Right forelimb (tissue), 1 donor: ENCODE measurements at places on chromosomes 2 and 18.

DNA sequence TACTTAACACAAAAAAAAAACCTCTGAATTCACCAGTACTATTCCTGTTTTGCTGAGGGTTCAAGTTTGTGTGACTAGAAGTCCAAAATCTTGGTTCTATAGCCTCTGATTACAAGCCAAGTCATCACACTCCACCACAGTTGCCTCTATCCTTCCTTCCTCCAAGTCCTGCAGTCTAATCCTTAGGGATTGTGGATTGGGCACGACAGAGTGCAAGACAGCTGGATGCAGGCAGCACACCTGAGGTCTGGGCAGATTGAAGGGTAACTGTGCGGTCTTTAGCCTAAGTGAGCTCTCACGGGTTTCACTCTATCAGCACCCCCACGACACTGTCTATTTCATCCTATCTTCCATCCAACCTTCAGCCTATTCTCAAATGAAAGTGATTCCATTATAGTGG lies 299.4 kb upstream of the ID2 start:
- DNase-seq = no peak

- DNase-seq = peak; percentile 19
These were observed 166.3 kb downstream of the HDAC4 start for GRCh38 chr2:239234191-239235175.

- DNase-seq = peak; percentile 67
These were observed 2.4 kb downstream of the EPAS1 start for GRCh38 chr2:46299365-46300263.

- DNase-seq = no peak
These were observed 275.3 kb downstream of the DCC start for GRCh38 chr18:52615321-52615720.

GRCh38 chr2:20589975-20590703 lies 60.8 kb downstream of the HS1BP3 start:
- peak; percentile 31 for DNase-seq

GRCh38 chr2:134197445-134197844 lies 56.4 kb upstream of the MGAT5 start:
- DNase-seq = no peak

GRCh38 chr2:24920809-24921441 lies 888 bp upstream of the ADCY3 start:
- DNase-seq = no peak

GRCh38 chr2:172465417-172466334 lies 38.3 kb downstream of the ITGA6 start:
- DNase-seq = peak; percentile 74

- no peak for DNase-seq
These were observed 4.2 kb upstream of the ODC1 start for GRCh38 chr2:10452312-10452711.

- DNase-seq = no peak
These were observed 2182.7 kb upstream of the PIK3C3 start for GRCh38 chr18:39772155-39772919.

DNA sequence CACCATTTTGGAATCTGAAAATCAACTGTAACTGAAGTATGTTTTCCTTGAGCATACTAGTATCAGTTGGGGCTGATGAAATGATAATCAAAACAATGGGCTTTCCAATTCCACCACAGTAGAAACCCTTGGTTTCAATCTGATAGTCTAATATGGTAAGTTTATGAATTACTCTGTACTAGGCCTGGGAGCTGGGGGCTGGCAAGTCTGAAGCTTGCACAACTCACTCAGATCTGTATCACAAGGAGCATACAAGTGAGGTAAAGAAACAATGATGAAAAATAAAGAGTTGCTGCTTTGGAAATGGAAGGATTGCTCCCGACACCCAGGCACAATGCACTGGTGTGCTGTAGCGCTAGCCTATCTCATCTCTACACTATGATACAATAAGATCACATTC lies 19.4 kb downstream of the ZEB2 start:
- no peak for DNase-seq

DNA sequence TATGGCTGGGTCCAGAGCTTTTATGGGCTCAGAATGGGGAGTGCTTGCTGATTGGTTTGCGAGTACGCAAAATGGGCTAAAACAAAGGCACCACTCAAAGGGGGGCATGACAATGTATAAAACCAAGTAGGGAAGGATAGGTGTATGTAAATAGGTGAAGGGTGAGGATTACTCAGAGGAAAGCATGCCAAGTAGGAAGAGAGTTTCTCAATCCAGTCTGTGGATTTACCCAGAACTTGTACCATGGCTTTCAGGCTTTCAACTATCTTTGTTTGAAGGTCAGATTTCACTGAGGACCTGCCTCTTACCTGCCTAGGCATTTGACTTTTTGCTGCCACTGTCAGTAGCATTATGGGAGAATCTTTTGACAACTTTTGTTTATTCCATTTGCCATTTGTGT lies 92.3 kb downstream of the RAB3GAP1 start:
- DNase-seq = no peak

DNA sequence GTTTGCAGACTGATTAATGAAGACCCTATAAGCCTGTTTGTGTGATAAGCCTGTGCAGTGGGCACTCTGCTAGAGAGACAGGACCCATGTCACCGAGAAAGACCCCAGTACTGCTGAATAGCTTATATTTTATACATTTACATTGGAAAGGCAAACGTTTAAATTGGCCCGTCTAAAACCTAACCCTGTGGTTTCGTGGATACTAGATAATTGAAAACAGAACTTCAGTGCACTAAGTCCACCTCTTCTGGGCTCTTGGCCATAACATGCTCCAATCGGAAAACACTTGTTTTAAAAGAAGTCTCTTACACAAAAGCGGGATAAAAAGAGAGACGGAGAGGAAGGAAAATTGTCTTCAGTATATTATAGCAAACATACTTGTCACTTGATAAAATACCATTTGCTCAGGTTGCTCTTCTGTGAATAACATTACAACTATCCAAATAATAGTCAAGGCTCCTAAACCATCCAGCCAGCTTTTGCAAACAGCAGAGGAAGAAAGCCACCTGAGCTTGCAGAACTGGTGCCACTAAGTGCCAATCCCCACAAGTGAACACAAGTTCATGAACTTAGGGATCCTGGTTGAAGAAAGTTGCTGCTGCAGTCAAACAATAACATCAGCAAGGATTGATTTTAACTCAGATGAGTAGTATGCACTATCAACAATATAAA lies 218.4 kb upstream of the FN1 start:
- DNase-seq = peak; percentile 52

- DNase-seq = no peak
These were observed 34.8 kb upstream of the ITM2C start for GRCh38 chr2:230829959-230830358.

- DNase-seq = no peak
These were observed 67.5 kb upstream of the MYCN start for GRCh38 chr2:15872854-15873253.

GRCh38 chr18:21557607-21558253 lies 42.8 kb downstream of the ESCO1 start:
- DNase-seq = no peak

- DNase-seq = no peak
These were observed 4.3 kb downstream of the TSHZ1 start for GRCh38 chr18:75214766-75215510.

GRCh38 chr2:158202161-158202815 lies 100.6 kb downstream of the UPP2 start:
- no peak for DNase-seq

GRCh38 chr2:105775809-105776559 lies 31.3 kb downstream of the NCK2 start:
- peak; percentile 27 for DNase-seq

- peak; percentile 92 for DNase-seq
These were observed 115.4 kb upstream of the PKDCC start for GRCh38 chr2:41932241-41933045.

DNA sequence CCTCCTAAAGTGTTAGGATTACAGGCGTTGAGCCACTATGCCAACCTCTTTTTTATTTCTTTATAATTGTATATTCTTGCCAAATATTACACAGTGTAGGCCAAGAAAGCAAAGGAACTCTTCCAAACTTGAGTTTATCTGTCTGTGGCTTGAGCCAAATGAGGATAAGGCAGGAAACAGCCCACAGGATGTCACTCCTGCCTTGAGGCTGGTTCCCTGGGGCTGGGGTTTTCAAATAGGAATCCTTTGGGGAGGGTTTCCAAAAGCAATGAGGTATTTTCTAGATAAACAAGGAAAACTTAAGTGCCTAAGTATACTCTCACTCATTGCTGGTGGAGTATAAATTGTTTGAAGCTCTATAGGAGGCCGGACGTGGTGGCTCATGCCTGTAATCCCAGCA lies 56.4 kb downstream of the ADCY3 start:
- peak; percentile 2 for DNase-seq

DNA sequence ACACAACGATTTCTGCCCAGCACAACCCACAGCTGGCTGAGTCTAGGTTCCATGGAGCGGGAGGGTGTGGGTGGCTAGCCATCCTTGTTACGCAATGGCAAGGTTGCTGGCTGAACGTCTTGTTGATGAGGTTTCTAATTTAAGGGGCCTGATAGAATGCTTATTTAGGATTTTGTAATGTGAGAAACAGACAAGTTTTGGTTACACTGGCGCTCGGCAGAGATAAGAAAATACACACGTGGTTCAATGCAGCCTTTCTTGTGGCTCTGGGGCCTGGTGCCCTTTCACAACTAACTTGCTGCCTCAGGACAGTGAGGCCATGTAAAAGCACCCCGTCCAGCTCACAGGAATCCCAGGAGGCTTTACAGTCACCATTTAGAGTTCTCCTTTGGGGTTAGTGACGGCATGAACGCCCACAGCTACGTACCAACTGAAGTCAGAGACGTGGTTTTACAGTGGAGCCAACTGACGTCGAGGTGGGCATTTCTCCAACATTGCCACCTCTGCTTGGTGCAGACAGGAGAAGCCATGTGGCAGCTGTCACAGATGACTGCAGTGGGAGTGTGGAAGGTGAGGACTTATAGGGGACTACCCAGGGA lies 29.7 kb upstream of the PIEZO2 start:
- DNase-seq = no peak

DNA sequence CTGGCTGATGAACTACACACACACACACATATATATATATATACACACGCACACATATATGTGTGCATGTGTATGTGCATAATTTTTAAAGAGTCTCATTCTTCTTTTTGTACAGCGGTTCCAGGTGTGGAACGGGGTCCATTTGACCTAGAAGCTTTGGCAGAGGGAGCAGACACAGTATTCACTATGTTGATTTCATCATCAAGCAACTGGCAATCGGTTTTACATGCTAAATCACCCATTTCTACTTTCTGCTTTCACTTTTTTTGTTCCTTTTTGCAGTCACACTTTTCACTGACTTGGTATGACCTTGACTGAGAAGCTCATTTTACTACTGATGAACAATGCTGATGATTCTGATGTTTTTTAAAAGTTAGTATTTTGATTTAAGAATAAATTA lies 63.0 kb upstream of the PGAP1 start:
- DNase-seq = no peak

GRCh38 chr18:66623821-66624220 lies 19.9 kb upstream of the CDH19 start:
- DNase-seq = no peak

DNA sequence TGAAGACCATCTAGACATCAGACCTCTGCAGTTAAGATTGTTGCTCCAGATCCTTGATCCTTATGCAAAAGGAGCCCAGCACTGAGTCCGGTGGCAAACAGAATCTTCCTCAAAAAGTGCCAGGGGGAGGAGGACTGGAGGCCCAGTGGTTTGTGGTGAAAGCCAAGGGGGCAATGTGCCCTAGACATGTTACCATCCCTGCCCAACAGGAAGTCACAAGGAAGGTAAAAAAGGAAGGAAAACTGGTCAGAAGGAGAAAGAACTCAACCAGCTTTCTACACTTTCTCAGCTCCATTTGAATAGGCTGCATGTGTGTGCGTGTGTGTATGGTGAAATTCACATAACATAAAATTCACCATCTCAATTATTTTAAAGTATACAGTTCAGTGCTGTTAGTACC lies 25.0 kb upstream of the KDM3A start:
- no peak for DNase-seq

DNA sequence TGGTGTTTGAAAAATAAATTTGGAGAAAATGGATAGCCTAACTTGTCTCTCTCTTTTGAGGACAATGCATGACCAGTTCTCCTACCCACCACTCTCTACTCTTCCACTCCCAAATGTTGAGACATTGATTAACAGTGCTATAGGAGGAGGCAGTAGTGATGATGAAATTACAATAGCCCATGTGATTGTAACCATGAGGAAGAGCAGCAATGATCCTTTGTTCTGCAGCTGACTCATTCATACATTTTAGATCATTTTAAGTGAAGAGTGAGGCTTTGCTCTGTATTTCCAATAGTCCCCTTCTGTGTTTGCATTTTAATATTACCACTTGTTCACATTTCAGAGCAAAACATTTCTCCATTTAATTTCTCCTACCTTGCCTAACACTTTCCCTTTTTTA lies 592.3 kb downstream of the THSD7B start:
- DNase-seq = no peak

GRCh38 chr2:147398996-147399395 lies 445.8 kb upstream of the ACVR2A start:
- no peak for DNase-seq

DNA sequence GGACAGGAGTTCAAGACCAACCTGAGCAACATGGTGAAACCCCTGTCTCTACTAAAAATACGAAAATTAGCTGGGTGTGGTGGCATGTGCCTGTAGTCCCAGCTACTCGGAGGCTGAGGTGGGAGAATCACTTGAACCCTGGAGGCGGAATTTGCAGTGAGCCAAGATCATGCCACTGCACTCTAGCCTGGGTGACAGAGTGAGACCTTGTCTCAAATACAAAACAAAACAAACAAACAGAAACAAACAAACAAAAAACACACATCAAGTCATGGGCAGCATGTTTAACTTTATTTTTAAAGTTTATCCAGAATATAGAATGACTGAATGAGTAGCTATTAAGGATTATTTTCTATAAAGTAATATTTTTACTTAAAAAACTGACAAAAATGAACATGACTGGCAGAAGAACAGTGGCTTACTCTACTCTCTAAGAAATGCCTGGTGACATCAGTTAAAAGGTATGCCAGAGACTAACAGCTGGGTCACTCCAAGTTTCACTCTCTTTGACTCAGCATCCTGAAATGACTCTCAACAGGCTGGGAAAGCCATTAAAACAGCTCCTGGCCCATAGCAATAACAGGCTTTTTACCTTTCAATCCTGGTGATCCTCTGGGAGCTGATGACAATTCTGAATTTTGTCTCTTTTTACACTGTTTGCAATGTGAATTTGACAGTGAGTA lies 281.6 kb upstream of the STON1 start:
- no peak for DNase-seq

- DNase-seq = no peak
These were observed 33.5 kb downstream of the MGAT5 start for GRCh38 chr2:134287323-134287722.

DNA sequence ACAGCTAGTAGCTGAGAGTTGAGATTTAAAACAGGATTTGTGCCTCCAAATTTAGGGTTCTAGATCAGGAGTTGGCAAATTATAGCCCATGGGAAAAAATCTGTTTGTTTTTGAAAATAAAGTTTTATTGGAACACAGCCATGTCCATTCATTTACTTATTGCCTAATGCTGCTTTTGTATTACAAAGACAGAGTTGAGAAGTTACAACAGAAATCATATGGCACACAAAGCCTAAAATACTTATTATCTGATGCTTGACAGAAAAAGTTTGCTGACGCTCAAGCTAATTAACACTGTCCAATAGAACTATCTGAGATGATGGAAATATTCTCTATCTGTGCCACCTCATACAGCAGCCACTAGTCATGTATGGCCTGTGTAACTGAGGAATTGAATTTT lies 229.1 kb upstream of the RASGRP3 start:
- no peak for DNase-seq

GRCh38 chr2:142586693-142587580 lies 290.5 kb upstream of the KYNU start:
- DNase-seq = no peak

- no peak for DNase-seq
These were observed 1330.6 kb downstream of the DSC3 start for GRCh38 chr18:29711932-29712331.

- DNase-seq = no peak
These were observed 12.5 kb downstream of the OTOF start for GRCh38 chr2:26465266-26465925.
